Fibroblast of villous mesenchyme (primary cell): ENCODE measurements at places on chromosomes 2 and 18. TPM values are rescaled to one million over a fixed set of nuclear protein-coding genes. Genes with fewer than 3 reads are reported as not detected.

Gene NT5C1B
- not detected in 2 replicates for total RNA-seq

Gene HAUS1
- total RNA-seq = 37.1 and 51.2 TPM in 2 replicates

Gene IL1RN
- not detected in 2 replicates for total RNA-seq

Gene EFHD1
- total RNA-seq = 1.7 and 2.3 TPM in 2 replicates

Gene UNC80
- total RNA-seq = not detected in 2 replicates

Gene CCDC93
- total RNA-seq = 21.9 and 28.1 TPM in 2 replicates

Gene DNAH7
- under 0.01 and 0.32 TPM in 2 replicates for total RNA-seq

DNA sequence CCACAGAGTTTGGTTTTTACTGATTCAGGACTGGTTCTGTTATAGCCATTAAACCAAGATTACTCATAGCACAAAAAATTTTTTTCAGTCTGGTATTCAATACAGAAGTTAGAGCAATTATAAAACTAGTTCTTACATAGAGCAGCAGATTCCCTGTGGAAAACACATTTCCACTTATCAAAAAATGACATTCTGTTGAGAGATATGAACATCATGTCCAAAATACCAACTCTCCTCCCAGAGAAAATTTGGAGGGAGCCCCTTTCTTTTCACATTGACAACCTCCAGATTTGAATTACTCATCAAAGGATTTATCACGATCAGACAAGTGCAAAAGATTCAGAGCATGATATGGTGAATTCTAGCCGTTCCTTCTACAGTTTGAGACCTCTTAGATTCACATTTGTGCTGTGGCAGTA is 126.8 kb upstream of the SERPINE2 start:
- DNase-seq = peak; percentile 16

GRCh38 chr18:76619261-76619620 is 124.2 kb upstream of the ZNF516 start:
- DNase-seq = no peak

DNA sequence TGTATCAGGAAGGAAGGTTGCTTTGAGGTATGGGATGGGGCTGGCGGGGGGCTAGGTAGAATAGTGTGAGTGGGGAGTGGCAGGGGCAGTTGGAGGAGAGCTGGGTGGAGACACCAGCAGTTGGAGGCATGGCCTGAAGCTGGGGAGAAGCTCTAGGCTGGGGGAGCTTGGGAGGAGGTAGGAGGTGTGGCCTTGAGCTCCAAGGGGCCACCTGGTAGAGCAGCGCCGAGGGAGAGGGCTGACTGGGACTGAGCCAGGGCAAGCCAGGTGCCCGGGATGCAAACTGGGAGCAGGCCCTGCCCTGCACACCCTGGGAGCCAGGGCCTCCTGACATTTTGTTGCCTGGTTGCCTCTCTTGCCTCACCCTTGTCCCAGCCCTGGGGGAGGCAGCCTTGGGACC is 33.1 kb upstream of the PDIA6 start:
- DNase-seq = no peak

DNA sequence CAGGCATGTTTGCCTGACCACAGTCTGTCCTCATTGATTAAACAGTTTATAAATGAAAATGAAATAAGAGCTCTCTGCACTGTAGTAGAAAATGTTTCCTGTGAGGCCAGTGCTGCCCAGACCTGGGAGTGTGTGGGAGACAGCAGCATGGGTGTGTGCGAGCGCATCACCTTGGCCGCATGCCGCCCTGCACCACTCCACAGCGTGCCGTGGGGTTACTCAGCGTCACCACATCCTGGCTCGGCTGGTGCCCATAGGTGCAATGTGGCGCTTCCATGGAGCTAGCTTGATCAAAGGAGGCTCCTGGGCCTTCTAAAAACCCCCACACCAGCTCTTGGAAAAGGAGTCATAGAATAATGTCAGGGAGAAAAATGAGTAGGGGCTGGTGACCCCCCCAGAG is 76.0 kb upstream of the EPC2 start:
- no peak for DNase-seq

GRCh38 chr2:65020943-65021528 is 31.8 kb downstream of the SLC1A4 start:
- no peak for DNase-seq

DNA sequence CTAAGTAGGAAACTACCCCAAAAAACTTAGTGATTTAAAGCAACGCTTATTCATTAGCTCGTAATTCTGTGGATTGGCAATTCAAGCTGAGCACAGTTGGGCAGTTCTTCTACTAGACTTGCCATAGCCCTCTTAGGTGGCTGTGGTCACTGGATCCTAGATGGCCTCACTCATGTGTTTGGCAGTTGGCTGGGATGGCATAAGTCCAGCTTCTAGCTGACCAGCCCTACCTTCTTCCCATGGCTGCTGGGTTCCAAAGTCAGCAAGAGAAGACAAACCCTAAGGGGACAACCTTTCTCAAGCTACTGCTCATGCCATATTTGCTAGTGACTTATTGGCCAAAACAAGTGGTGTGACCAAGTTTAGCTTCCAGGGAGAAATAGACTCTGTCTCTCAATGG is 95.3 kb downstream of the COPS8 start:
- DNase-seq = no peak

GRCh38 chr18:9283791-9284190 is 50.8 kb upstream of the TWSG1 start:
- peak; percentile 29 for DNase-seq

GRCh38 chr2:240819858-240820606 is at the start of gene KIF1A:
Gene KIF1A, minus strand, starts transcription at chr2:240820219. Its CDS starts 22,467 bp downstream, at chr2:240797752.
- DNase-seq = no peak

DNA sequence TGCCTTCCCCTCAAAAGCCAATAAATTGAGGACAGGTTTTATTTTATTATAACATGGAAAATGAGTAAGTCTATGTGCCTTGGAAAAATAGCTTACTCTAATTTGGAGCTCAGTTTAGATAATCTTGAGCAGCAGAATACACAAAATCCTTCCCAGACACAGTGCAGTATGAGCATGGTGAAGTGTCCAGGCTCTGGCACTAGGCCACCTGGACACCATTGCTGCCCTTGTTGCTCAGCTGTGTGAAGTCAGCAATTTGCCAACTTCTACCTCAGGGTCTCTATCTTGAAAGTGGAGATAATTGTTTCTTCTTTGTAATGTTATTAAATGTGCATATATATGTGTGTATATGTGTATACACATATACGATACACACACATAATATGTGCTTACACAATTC is 104.9 kb upstream of the CAVIN2 start:
- no peak for DNase-seq

DNA sequence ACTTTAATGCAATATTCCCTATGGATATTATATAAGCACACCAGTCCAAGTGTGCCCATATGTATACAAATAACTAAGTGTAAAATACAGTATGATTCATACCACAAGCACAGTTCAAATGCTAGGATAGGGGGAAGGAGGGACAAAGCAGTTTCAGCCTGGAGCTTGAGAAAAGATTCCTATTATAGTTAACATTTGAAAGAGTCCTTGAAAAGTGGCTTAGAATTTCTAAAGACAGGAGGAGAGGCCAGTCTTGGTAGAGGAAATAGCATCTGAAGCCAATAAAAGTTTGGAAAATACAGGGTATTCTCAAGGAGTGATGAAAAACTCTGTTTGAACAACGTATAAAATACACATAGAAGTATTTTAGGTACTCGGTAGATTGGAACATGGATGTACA is 173.4 kb upstream of the CWC22 start:
- no peak for DNase-seq

DNA sequence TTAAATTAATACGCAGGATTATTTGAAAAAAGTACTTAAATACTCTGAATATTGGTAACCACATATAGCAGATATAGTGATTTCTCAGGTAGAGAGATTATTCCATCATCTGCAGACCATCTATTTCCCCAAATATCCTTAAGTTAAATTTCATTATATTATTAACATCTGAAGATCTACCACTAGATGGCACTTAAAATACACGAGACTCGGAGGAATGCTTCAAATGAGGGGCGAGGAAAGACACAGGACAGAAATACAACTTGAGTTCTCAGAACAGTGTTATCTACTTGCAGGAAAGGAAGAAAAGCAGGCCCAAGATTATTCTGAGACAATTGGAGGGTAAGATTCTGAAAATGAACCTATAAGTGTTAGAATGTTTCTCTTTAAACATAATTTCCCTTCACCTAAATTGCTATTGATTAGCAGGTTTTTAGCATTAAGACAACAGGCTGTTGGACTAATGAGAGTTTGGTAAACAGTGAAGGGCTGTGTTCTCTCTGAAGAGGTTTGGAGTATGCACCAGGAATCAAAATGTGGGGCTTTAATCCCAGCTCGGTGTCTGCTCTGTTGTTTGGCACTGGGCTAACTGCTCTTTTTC is 76.9 kb upstream of the GCFC2 start:
- peak; percentile 17 for DNase-seq

DNA sequence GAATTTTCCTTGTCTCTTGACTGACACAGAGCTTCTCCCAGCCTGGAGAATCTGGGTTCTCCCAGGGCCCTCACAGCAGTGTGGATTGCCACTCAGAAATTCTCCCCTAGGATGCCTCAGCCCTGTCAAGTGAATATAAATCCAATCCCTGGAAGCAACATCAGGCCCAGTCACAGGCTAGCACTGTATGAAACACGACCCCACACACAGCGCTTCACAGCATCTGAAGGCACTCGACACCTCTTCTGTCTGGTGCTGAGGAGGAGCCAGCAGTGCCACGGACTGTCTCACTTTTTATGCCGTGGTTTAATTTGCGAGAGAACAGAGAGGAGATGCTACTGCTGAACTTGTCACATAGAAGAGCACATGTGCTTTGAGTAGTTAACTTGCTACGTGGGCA is 164.5 kb downstream of the NAPG start:
- no peak for DNase-seq

DNA sequence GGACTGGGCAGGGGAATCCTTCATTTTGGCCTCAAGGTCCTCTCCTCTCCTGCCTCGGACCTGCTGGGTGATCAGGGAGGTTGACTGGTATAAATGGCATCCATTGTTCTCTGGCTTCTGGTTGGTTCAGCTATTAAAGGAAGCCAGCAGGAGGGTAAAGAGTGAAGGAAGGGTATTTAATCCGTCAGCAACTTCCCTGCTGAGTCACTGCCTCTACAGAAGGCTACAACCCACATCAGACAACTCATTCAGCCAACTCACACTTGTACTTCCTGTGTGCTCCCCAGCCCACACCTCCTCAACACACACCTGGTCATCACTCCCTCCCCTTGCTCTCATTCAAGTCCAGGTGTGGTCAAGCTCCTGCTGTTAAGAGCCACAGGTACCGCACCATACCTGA is 68.3 kb upstream of the MRPS9 start:
- DNase-seq = no peak

DNA sequence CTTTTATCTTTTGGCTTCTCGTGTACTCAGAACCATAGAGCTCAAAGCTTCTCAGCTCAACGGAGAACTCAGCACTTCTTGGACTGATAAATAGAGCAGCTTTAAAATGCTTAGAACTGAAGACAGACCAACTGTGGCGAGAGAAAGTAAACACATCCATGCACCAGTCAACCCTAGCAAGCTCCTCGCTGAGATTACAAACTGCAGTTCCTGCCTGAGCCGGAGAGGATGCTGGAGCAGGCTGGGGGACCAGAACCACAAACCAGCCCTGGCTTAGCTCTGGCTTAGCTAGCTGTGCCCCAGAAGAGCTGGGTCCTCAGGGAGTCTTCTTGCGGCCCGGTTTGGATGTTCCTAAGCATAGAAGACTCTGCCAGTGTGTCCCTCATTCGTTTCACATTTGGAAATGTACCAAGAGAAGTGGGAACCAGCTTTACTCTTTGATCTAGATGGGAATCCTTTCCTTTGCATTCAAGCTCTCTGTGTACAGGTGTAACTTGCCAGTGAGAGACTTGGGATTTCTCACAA is 5.6 kb downstream of the PAX8 start:
- DNase-seq = peak; percentile 28

DNA sequence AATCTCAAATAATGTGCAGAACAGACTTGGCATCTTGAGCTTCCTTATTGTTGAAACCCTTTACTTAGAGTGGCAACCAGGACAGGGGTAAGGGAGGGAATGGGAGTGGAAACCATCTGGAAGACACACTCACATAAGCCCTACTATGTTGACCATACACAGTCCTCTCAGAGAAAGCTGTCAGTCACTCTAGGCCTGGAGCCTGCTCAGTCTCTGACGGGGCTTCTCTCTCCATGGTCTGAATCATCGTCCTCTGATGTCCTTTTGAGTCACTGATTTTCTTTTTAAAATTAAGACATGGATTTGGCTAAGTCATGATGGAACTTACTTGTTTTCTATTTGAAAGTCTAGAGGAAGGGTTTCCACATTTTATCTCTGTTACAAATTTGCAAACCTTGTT is 74.0 kb downstream of the MYO1B start:
- DNase-seq = peak; percentile 41

GRCh38 chr18:13431886-13432285 is 213.3 kb downstream of the LDLRAD4 start:
- DNase-seq = no peak

- DNase-seq = no peak
Measured at GRCh38 chr2:187188783-187189631, 259.0 kb downstream of the CALCRL start.

DNA sequence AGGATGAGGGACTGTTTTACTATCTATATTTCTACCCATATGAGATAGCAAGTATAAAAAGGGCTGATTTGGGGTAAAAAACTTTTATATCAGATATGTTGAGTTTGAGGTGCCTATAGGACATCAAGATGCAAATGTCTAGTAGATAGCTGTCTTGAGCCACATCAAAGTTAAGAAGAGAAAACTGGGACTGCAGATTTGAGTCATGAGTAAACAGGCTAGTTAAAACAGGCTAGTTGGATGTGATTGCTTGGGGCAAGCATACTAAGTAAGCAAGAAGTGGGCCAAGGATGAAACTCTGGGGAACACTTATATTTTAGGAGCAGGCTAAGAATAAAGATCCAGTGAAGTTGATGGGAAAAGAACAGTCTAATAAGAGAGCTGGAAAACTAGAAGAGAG is 2.8 kb upstream of the SCRN3 start:
- no peak for DNase-seq

DNA sequence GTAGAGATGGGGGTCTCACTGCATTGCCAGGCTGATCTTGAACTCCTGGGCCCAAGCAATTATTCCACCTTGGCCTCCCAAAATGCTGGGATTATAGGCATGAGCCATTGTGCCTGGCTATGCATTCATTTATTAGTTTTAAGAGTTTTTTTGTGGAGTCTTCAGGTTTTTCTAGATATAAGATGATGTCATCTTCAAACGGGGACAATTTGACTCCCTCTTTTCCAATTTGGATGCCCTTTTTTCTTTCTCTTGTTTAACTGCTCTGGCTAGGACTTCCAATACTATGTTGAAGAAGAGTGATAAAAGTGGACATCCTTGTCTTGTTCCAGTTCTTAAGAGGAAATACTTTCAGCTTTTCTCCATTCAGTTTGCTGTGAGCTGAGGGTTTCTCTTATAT is 113.7 kb upstream of the PARD3B start:
- DNase-seq = no peak

GRCh38 chr2:148493822-148494563 is 150.6 kb upstream of the EPC2 start:
- DNase-seq = no peak

- peak; percentile 88 for DNase-seq
Measured at GRCh38 chr2:28447943-28448792, 47.7 kb upstream of the PLB1 start.

GRCh38 chr2:143732076-143732475 is 602.9 kb downstream of the ARHGAP15 start:
- no peak for DNase-seq

GRCh38 chr2:127679680-127680361 is 4.5 kb upstream of the LIMS2 start:
- no peak for DNase-seq
